ENCODE measurements at places on chromosomes 16 and 17. TPM values are rescaled to one million over a fixed set of nuclear protein-coding genes. Genes with fewer than 3 reads are reported as not detected.

DNA sequence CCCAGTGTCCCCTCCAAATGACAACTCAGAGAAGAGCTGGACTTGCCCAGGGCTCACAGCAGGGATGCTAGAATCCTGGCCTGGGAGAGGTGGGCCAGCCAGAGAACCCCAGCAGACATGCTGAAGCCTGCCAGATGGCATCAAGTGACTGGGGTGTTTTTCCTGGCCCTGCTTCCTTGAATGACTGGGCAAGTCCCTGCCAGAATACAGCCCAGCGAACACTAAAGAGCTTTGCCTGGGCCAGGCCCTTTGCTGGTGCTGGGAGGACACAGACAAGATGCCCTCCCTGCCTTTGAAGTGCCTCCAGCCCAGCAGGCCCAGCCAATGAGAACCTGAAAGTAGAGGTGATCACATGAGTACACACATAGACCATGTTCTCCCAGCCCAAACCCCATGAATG is 11.5 kb downstream of the ZNF319 start:
- H3K27me3 ChIP-seq, result no peaks in the 10 kb centered on the region
- H3K4me1 ChIP-seq, result peaks cover 18% of the 10 kb centered on the region
- DNase-seq, result no peak
- H3K4me3 ChIP-seq, result no peak overlapping the region
- no peaks in the 10 kb centered on the region for H3K36me3 ChIP-seq
- H3K27ac ChIP-seq, result peak overlapping the region; percentile 63

- H3K27ac ChIP-seq, result no peak overlapping the region
- peaks cover 8% of the 10 kb centered on the region for H3K4me1 ChIP-seq
- H3K27me3 ChIP-seq, result peaks cover 24% of the 10 kb centered on the region
Observed at GRCh38 chr16:31347445-31347844, 7.5 kb upstream of the ITGAX start.

- no peak for DNase-seq
- H3K27me3 ChIP-seq, result peaks cover 17% of the 10 kb centered on the region
- H3K4me1 ChIP-seq, result peaks cover 2% of the 10 kb centered on the region
- H3K36me3 ChIP-seq, result no peaks in the 10 kb centered on the region
- H3K4me3 ChIP-seq, result no peak overlapping the region
Observed at GRCh38 chr17:79171188-79171587, 96.6 kb downstream of the ENGASE start.

DNA sequence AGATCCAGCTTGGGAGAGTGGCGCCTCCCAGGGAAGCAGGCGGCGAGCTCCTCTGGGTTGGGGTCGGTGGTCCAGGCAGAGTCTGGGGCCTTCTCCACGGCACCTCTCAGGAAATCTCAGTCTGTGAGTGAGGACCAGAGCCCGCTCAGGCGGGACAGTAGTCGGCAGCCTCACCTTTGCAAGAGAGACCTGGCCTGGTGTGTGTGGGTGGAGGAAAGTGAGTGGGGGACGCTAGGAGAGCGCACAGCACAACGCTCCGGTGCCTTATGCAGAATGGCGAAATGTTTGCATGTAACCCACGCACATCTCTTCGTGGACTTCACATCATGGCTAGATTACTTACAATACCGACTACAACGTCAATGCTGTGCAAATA is 2.2 kb downstream of the AHSP start:
- H3K27ac ChIP-seq, result no peak overlapping the region
- peaks cover 8% of the 10 kb centered on the region for H3K4me1 ChIP-seq
- H3K36me3 ChIP-seq, result no peaks in the 10 kb centered on the region
- peak overlapping the region; percentile 36 for H3K4me3 ChIP-seq

GRCh38 chr17:31008374-31009041 is 37.7 kb downstream of the RNF135 start:
- H3K36me3 ChIP-seq, result peaks cover 6% of the 10 kb centered on the region
- DNase-seq, result peak; percentile 45
- peak overlapping the region; percentile 94 for H3K27ac ChIP-seq
- H3K27me3 ChIP-seq, result no peaks in the 10 kb centered on the region

GRCh38 chr16:2535625-2536013 is 2.2 kb upstream of the PDPK1 start:
- H3K27me3 ChIP-seq, result no peaks in the 10 kb centered on the region
- H3K36me3 ChIP-seq, result peaks cover 2% of the 10 kb centered on the region
- no peak for DNase-seq
- no peak overlapping the region for H3K4me3 ChIP-seq
- H3K27ac ChIP-seq, result no peak overlapping the region
- H3K4me1 ChIP-seq, result peaks cover 31% of the 10 kb centered on the region

- H3K4me1 ChIP-seq, result no peaks in the 10 kb centered on the region
- no peak overlapping the region for H3K4me3 ChIP-seq
- no peak overlapping the region for H3K27ac ChIP-seq
- no peaks in the 10 kb centered on the region for H3K36me3 ChIP-seq
- DNase-seq, result peak; percentile 33
Observed at GRCh38 chr16:27972500-27972899, 91.0 kb downstream of the GSG1L start.

GRCh38 chr17:65527381-65527780 is 34.1 kb downstream of the AXIN2 start:
- peaks cover 18% of the 10 kb centered on the region for H3K4me1 ChIP-seq
- no peak for DNase-seq
- no peaks in the 10 kb centered on the region for H3K27me3 ChIP-seq

The ABCA6 gene
- 0.99 TPM for total RNA-seq

The GPATCH8 gene
- total RNA-seq, result 79.6 TPM

The IQCK gene
- total RNA-seq, result 2.2 TPM

The C16orf89 gene
- total RNA-seq, result not detected

The CASKIN2 gene
- total RNA-seq, result 0.40 TPM
